Dorsolateral prefrontal cortex (tissue), 122 donors: ENCODE measurements at places on chromosomes 7 and 10. TPM values are rescaled to one million over a fixed set of nuclear protein-coding genes. Genes with fewer than 3 reads are reported as not detected.

FAS gene
- 10.3 TPM for total RNA-seq

- peak; percentile 58 for DNase-seq
Observed at GRCh38 chr10:98367604-98368451, 47.2 kb downstream of the PYROXD2 start.

DNA sequence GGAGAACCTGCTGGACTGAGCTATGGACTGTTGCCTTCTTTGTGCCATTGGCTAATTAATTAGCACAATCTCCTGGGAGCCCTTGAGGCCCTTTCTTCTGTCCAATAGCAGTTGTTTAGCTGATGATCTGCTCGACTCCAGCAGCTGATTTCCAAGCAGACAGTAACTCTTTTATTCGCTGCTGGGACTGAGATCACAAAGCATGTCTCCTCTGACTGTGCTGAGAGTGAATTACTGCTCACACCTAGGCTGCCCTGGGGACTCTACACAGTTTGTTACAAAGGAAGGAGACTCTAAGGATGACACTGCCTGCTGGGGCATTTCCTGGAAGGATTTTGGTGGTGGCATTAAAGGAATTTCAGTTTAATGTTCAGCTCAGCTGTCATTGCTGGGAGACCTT is 31.4 kb downstream of the CASP7 start:
- no peak for DNase-seq

GRCh38 chr7:116742641-116743040 is 70.6 kb downstream of the MET start:
- no peak for DNase-seq

GRCh38 chr10:45278860-45279498 is 36.4 kb downstream of the OR13A1 start:
- DNase-seq, result no peak

GRCh38 chr10:98267894-98268693 is at the start of gene LOXL4:
Gene LOXL4 (minus strand): TSS chr10:98268194. CDS start chr10:98263019, 5,175 bp downstream.
- no peak for DNase-seq

- no peak for DNase-seq
Observed at GRCh38 chr10:91617072-91617609, 15.7 kb downstream of the PPP1R3C start.

GRCh38 chr7:11609096-11609670 is 222.8 kb downstream of the THSD7A start:
- DNase-seq, result no peak

DNA sequence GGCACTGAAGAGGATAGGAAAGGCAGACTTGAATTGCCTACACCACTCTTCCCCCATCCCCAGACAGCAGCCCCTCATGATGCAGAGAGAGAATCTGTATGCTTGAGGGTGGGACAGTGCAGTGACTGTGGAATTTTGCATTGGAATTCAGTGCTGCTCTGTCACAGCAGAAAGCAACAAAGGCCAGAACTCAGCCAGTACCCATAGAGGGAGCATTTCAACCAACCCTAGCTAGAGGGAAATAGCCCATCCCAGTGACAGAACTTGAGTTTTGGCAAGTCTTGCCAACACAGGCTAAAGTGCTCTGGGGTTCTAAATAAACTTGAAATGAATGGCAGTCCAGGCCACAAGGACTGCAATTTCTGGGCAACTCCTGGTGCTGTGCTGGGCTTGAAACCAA is 80.4 kb downstream of the TES start:
- no peak for DNase-seq

- DNase-seq, result no peak
Observed at GRCh38 chr7:100975371-100975821, 6.0 kb downstream of the MUC12 start.

DNA sequence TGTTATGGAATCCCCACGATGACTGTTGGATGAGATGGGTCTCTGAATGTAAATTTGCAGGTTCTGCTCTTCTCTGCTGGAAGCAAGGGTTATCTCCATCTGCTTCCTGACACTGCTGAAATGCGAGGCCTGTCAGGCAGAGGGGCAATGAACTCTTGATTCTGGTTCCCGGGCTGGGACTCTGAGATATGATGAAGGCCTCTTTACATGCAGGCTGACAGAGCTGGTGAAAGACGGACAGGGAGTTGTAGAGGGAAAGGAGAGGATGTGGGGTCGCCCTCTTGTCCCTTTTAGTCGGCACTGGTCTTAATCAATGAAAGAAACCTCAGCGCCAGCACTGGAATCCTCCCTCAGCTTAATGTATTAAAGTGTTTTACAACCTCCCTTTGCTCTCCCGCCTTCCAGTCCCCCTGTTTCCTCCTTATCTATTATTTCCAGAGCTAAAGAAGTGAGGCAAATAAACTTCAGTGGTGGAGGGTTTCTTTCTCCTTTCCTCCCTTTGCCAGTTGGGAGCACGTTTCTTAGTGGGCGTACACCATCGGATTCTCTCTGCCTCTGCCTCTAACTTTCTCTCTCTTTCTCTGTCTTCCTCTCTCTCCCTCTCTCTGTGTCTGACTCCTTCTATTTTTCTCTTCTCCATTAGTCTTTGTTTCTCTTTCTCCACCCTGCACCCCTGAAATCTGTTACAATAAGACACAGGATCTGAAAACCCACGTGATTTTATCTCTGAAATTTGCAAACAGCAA is 145.6 kb downstream of the BAMBI start:
- DNase-seq, result no peak
